Smooth muscle cell of bladder (primary cell): ENCODE measurements at places on chromosomes 12 and 14. TPM values are rescaled to one million over a fixed set of nuclear protein-coding genes. Genes with fewer than 3 reads are reported as not detected.

JPH4 gene
- total RNA-seq, result not detected in 2 replicates

E2F7 gene
- 2.6 and 3.9 TPM in 2 replicates for total RNA-seq

NELL2 gene
- total RNA-seq, result not detected in 2 replicates

CLEC4E gene
- total RNA-seq, result not detected in 2 replicates

CPNE6 gene
- total RNA-seq, result not detected in 2 replicates

EGLN3 gene
- 0.71 and 2.9 TPM in 2 replicates for total RNA-seq

SMCO2 gene
- 0.14 TPM in 1 of 2 replicates, not detected in the other for total RNA-seq

GZMH gene
- total RNA-seq, result not detected in 2 replicates
